ENCODE measurements at places on chromosomes 5 and 9. TPM values are rescaled to one million over a fixed set of nuclear protein-coding genes. Genes with fewer than 3 reads are reported as not detected.

SPINK4 gene
- total RNA-seq: not detected

C9orf153 gene
- total RNA-seq: not detected

SPINK13 gene
- total RNA-seq: not detected

FAM78A gene
- total RNA-seq: 0.03 TPM

CKMT2 gene
- total RNA-seq: not detected

ANKRD18B gene
- total RNA-seq: not detected

SPINK5 gene
- total RNA-seq: not detected

CTSV gene
- 0.05 TPM for total RNA-seq

SHROOM1 gene
- total RNA-seq: 31.2 TPM

SPINK7 gene
- total RNA-seq: not detected

NDUFS4 gene
- 208 TPM for total RNA-seq

GNA14 gene
- 0.45 TPM for total RNA-seq

PCDHAC2 gene
- total RNA-seq: not detected

NINJ1 gene
- 34.8 TPM for total RNA-seq

CSF2 gene
- 0.68 TPM for total RNA-seq

GFI1B gene
- 0.05 TPM for total RNA-seq

IGFBPL1 gene
- total RNA-seq: 9.1 TPM

NR2F1 gene
- 3.6 TPM for total RNA-seq

CATSPER3 gene
- 0.08 TPM for total RNA-seq

TLX3 gene
- total RNA-seq: not detected

NR4A3 gene
- total RNA-seq: not detected

CCL21 gene
- not detected for total RNA-seq

SLC45A2 gene
- total RNA-seq: not detected

ENTPD8 gene
- total RNA-seq: not detected

CTNND2 gene
- total RNA-seq: 0.03 TPM

ZNF454 gene
- not detected for total RNA-seq

BRD9 gene
- 71.5 TPM for total RNA-seq

TAF11L5 gene
- total RNA-seq: not detected

FER gene
- total RNA-seq: 31.2 TPM

PRRX2 gene
- total RNA-seq: 14.0 TPM

DCANP1 gene
- not detected for total RNA-seq

RBM27 gene
- 30.3 TPM for total RNA-seq

C5orf47 gene
- total RNA-seq: not detected
